NT2/D1 (cell line): ENCODE measurements at places on chromosomes 4 and X.

GRCh38 chr4:153318696-153319320, 25.7 kb upstream of the MND1 start:
- no peak for DNase-seq

GRCh38 chrX:133314281-133314680, 96.1 kb upstream of the TFDP3 start:
- DNase-seq = no peak

- no peak for DNase-seq
Observed at GRCh38 chr4:65669111-65670019, 924 bp downstream of the EPHA5 start.

GRCh38 chr4:139890816-139891215, 225.2 kb downstream of the MGST2 start:
- no peak for DNase-seq

- no peak for DNase-seq
Observed at GRCh38 chrX:42442745-42443144, 335.2 kb downstream of the PPP1R2C start.

DNA sequence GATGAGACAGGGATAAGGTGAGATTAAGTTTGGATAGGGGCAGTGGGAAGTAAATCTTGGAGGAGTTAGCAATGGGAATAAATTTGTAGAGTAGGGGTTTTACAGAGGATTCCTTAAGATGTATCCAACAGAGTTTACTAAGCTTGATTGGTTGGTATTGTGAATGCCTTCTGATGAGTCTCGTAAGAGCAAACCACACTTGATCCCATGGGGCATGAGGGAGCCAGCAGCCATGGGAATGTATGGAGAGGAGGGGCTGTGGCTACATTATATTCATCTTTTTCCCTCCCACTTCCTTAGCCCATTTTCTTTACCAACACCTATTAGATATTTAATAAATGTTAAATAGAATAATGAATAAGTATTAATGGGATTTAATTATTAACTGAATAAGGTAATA, 126.6 kb upstream of the NDST3 start:
- no peak for DNase-seq

- DNase-seq = no peak
Observed at GRCh38 chr4:20754036-20754435, 53.8 kb downstream of the PACRGL start.

DNA sequence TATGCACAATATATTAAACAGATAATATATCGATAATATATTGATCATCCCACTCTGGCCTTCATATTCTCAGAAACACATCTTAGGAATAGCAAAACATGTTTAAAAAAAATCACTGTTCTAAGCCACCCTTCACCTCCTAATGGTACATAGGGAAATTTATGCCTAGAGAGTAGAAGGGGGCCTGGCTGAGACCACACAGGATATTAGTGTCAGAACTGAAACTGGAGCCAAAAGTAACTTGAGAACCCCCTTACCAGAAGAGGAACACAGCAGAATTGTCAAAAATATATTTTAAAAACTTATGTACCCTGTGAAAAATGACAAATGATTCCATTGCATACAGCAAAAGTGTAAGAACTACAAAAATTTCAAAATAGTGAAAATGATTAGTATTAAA, 173.1 kb downstream of the VSIG4 start:
- no peak for DNase-seq

GRCh38 chrX:24790166-24790565, 96.4 kb downstream of the POLA1 start:
- no peak for DNase-seq

DNA sequence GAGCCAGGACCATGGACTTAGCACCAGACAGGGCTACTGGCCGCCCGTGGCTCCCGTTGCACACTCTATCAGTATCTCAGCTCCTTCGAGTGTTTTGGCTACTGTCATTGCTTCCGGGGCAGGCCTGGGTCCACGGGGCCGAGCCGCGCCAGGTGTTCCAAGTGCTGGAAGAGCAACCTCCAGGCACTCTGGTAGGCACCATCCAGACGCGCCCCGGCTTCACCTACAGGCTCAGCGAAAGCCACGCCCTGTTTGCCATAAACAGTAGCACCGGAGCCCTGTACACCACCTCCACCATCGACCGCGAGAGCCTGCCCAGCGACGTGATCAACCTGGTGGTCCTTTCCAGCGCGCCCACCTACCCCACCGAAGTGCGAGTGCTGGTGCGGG, 1.6 kb downstream of the FAT4 start:
- DNase-seq = no peak

DNA sequence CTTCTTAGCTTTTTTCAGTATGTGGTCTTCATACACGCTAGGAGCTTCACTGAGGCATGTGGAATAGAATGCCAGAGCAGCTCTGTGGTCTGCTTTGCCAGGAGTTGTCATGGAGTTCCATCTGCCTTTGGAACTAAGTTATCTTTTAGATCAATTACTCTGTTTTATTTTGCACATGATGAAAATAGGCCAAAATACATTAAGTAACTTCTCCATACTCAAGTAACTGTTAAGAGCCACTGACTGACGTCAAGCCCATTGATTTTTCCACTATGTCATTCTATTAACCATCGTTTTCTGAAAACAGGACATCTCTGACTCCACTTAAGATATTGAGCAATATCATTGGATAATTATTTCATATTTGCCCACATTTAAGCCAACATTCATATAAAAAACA, 415.1 kb upstream of the MAD2L1 start:
- no peak for DNase-seq

GRCh38 chr4:3732076-3733028, 33.8 kb upstream of the ADRA2C start:
- no peak for DNase-seq

- DNase-seq = no peak
Observed at GRCh38 chr4:114226968-114227760, 247.7 kb upstream of the ARSJ start.

DNA sequence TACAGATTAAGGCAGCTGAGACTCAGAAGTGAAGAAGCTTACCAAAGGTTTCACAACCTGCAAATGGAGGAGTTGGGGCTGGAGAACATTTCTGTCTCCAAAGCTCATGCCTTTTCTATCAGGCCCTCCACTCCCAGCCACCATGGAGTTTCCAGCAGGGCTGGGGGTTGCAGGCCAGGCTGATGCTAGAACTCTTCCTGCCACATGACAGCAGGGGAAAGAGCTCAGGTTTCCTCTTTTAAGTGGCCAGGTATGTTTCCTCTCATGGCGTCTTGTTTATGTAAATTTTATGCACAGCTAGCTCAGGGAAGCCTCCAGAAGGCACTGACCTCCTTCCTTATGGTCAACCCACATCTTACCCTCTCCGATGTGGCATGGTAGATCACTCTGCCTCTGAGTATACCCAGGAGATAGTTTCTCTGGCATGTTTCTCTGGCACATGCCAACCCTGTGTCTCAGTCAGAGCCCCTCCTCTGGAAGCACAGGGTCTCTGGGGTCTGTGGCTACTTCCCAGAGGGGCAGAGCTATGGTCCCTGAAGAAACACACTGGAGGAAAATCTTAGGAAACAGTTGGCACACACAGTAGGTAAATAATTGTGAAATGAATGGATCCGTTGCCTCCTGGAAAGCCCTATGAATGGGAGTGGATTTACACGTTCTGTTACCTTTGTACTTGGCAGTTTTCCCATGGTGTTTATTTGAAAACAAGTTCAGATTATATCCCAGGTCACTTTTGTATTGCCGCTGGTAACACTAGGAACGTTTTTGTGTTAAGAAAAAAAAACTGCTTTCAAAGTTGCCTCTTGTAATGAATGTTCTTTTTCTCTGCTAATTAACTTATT, 28.9 kb downstream of the PDK3 start:
- DNase-seq = no peak

- DNase-seq = no peak
Observed at GRCh38 chr4:106694232-106694631, 325.7 kb upstream of the GIMD1 start.

DNA sequence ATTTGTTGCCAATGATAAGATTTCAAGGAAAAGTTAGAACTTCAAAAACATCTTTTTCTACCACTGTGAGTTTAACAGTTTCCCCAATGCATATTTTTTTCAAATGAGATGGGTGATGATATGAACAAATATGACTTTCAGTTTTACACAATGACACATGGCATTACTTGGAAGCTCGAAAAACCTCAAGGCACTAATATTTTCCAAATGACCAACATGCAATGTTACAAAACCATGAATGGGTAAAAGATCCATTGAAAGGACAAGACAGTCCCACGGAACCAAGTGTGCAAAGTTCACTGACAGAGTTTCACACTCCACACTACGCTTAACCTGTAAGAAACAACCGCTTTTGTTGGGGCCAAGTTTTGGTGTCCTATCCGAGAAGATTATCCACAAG, 84.5 kb downstream of the CD99L2 start:
- no peak for DNase-seq

- DNase-seq = no peak
Observed at GRCh38 chrX:51569561-51569960, 49.2 kb downstream of the CENPVL3 start.

GRCh38 chr4:137253949-137254348, 278.3 kb downstream of the PCDH18 start:
- no peak for DNase-seq

DNA sequence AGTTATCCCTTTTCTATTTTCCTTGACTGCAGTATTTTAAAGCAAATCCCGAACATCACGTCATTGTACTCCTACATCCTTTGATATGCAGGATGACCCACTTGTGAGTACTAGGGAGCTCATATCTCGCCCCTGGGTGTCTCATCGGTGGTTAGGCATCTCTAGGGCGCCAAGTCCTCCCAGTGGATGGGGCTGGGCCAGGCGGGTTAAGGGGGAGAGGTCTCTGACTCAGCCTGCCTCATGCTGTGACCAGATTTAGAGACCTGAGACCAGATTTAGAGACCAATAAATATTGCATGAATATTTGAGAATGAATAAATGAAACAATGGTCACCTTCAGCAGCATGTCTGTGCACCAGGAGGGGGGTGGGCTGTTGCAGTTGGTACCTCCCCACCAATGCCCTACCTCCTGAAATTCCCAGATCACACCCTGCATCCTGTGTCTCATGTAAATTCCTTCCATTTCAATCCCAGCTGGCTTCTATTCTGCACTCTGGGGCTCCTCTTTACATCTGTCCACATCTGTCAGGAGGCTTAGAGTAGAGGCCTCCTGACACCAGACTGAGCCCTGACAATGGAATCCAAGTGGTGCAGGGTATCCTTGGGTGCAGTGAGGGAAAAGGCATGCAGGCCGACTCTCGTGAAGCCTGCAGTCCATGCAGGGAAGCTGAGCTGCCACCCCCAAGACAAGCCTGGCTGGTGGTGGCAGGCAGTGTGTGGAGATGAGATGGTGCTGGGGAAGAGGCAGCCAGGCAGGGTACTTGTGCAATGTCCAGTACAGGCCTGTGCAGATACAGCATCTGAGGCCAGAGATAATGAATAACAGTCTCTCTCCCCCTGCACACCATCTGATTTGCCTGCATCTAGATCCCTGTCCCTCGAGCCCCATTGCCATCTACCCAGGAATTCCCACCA, 5.2 kb downstream of the APLN start:
- DNase-seq = no peak

- no peak for DNase-seq
Observed at GRCh38 chr4:76998251-76998901, 48.8 kb downstream of the SEPTIN11 start.

DNA sequence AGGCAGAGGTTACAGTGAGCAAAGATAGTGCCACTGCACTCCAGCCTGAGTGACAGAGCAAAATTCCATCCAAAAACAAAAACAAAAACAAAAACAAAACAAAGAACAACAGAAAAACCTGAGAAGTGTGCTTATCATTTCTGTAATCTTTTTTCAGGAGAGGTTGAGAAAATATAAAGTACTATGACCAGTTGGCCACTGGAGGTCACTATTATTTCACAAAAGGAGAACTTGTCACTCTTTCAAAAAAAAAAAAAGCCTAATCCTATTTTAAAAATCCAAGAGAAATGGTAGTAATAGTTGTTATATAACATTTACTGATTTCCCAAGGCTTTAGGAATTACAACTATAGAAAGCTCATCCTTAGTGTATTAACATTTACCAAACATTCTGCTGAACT, 24.9 kb upstream of the RNF150 start:
- peak; percentile 5 for DNase-seq

GRCh38 chr4:102625232-102625930, 124.2 kb downstream of the NFKB1 start:
- no peak for DNase-seq

DNA sequence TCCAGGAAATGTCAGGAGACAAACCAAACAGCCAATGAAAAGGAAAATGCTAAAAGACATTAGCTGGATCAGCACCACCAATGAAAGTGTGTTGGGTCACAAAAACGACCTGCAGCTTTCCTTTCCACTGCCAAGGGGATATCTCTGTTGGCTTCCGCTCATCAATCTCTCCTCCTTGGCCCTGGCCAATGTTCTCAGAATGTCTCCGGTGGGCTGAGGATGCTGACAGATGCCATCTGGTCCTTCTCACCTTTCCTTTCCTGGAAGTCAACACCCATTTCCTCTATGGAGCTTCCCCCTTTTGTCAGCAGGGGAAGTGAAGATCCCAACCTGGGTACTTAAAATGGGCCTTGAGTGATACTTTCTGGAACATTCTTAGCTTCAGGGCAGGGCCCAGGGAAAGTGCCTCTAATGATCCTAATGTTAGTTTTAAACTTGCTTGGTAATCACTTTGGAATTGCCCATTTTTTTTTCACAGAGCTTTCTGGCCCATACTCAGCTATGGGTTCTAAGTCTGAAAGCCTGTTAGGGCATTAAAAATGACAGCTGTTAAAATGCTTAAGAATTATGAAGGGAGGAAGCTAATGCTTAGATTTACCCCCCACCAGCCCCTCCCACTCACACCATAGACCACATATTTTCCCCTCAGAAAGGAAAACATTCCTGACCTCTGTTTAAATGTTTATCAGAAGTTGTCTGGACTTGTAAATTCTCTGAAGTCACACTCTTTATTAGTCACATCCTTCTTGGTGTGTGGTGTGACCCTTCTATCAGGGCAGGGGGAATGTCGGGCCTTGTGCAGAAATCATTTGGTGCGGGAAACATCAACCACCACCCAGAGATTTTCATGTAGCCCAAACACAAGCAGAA, 29.2 kb downstream of the IGFBP7 start:
- no peak for DNase-seq

DNA sequence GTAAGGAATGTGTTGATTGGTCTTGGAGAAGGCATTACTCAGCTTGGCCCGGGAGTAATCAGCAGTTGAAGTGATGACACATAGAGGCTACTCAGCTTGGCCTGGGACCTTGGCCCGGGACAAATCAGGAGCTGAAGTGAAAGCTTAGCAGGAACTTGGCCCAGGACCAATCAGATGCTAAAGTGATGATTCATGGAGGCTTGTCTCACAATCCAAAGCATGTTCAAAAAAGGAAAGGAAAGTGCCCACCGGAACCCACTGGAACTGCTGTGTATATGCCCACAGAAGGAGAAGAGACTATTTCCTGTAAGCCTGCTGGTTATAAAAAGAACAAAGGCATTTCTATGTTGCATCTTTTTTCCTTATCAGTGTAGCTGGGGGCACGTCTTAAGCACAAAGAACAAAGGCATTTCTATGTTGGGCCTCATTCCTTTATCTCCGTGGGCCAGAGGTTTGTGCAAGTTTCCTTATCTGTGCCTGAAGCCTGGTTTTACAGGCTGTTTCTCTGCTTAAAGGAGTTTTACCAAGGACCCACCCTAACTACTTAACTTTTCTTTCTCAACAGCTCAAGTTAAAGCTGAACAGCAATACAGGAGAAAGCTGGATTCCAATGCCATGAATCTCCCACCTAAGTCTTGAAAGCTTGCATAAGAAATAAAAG, 1176.7 kb downstream of the NLGN4X start:
- no peak for DNase-seq
